Amygdala (tissue), 56 donors: ENCODE measurements at places on chromosomes 1 and 21.

GRCh38 chr1:116177861-116178260, 66.7 kb downstream of the MAB21L3 start:
- DNase-seq, result no peak

- DNase-seq, result no peak
Observed at GRCh38 chr1:46747683-46748288, 28.9 kb upstream of the EFCAB14 start.

DNA sequence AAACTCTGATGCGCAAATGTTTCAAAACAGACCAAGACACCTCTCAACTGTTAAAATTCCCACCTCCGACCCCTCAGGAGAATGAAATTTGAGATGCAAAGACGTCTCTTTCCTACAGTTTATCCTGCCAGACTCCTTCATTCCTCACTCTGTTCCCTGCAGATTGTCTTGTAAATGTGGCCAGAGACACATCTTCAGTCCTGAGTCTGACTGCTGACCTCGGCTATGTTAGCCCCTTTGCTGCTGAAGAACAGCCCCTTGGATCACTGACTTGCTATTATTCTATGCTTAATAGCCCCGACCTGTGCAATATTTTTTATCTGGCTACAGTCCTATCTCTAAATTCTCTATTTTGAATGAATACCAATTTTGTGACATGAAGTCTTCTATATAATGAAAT, 16.6 kb upstream of the ESRRG start:
- no peak for DNase-seq

DNA sequence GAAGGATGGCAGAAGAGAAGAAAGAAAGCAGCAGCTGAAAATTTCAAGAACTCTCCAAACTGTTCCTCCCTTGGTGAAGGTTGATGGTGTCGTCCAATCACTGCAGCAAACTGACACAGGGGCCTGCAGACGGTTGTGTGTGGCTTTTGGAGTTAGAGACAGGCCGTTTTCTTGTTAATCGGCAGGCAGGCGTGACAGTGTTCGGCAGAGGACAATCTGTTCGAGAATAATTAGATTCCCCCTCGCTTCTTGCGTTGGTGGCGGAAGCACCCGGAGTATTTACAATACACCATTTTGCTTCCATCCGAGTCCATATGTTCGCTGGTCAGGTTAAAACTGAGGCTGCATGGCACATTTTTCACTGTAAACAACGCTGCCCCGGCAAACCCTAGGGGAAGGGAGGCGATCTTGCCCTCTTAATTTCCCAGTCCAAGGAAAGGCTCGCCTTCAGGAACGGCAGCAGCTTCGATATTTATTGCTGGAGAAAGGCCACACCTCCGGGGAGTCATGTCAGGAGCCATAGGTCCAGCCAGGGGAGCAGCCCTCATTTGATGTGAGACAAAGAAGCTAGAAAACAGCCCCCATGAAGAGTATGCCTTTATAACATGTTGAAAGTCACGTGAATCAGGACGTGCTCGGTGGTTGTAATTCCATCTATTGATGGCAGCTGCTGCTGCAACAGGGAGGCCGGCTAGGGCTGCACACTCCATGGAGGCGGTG, 360.1 kb downstream of the SMYD3 start:
- no peak for DNase-seq

DNA sequence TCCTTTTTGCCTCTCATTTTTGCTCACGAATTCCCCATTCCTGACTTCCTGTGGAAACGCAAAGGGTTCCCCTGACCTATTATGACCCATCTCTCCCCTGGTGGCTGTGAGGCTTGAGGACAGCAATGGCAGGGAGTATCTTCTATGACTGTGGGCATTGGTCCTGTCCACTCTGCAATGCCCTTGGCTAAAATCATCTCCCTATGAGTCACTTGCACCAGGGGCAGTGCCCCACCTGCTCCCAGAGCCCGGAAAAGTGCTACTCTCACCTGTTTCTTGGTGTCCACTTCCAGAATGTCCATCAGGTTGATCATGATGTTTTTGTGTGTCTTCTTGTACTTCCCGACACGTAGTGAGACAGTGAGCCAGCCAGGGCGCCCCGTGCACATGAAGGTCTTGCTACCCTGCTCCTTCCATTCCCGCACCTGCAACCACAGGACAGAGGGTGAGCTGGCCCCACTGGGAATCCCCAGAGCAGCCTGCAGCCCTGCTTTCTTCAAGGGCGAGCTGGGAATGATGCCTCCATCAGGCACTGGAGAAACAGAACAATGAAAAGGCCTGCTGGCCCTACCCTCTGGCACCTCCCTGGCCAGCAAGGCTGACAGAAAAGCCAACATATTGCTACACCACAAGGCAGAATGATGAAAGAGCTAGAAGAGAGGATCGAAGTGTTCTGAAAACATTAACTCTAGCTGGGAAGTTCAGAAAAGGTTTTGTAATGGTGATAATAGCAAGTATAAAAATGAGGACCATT, 3.5 kb downstream of the DHCR24 start:
- no peak for DNase-seq

DNA sequence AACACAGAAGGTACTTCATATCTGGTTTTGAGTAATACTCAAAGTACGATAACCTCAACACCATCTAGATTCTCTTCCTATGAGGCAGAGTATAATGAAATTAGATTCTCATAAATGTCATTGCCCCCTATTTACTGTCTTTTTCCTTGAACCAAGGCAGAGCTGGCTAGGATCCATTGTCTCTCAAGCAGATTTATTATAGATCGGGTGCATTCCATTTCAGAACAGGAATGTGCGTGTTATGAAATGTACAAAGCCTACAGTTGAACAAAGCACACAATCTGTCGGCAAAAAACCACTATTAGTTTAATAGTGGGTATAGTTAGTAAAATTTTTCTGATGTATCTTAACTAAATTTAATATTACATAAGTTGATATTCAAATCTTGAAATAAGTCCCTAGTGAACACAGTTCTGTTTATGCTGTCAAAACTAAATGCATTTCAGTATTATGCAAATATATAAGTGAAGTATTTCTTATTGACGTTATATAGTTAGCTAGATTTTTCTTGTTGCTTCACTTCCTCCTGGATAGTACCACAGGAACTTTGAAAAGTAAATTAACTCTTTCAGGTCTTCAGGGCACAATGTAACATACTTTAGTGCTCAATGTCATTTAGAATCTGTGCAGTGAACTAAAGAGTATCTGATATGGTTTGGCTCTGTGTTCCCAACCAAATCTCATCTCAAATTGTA, 92.1 kb downstream of the DDAH1 start:
- no peak for DNase-seq

DNA sequence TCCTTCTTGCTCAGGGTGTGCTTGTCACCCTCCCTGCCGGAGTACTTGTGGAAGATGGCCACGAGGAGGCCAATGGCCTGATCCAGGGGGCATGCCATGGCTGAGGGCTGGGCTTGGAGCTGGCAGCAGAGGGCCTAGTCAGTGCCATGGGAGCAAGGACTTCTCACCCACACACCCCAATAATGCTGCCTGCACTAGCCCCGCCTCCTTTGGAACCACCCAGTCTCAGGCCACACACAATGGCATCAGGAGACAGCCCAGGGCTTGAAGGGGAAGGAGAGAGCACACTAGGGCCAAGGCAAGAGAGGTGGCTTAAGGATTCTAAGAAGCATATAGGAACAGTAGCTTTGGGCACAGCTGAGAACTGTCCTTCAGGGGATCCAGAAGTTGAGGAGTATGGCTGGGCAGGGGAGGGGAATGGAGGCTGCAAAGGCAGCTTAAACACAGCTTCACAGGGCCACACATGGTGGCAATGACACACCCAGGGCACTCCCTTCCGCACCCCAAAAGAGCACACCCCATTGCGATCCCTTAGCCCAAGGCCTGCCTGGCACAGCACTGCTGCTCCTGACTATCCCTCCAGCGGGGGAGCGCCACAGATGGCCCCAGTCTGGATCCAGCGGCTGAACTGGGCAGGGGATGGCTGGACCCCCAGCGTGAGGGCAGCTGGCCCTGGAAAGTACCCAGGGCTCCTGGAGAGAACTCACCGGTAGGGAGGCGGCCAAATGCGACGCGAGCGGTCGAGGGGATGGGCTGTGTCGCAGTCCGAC, at the start of gene S100A6:
S100A6 (minus strand) TSS at position 750 of the 770 bp plus-strand sequence; CDS start at position 98, 652 bp downstream.
- DNase-seq, result no peak

GRCh38 chr1:232795497-232796053, 9.6 kb upstream of the MAP10 start:
- no peak for DNase-seq

DNA sequence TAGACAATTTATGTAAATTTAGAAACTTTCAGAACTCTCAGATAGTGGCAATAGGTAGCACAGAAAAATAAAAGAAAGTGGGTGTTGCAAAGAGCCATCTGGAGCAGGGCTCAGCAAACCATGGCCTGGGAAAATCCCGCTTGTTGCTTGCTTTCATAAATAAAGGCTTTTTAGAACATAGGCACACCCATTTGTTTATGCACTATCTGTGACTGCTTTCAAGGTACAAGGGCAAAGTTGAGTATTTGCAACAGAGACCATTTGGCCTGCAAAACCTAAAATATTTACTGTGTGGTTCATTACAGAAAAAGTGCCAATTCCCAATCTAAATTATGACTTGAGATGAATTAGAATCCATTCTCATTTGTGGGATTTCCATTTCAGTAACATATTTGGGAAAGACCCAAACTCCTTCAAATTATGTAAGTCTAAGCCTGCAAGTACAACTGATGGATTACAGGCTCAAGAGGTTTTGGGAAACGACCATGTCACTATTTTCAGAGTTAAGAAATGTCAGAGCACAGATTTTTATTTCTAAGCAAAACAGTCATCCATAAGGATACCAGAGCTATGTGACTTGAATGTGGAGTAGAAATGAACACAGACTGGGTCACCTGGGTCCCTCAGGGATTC, 43.5 kb upstream of the DPT start:
- DNase-seq, result no peak

GRCh38 chr1:244301595-244302130, 150.0 kb downstream of the ADSS2 start:
- DNase-seq, result no peak

- DNase-seq, result no peak
Observed at GRCh38 chr1:231630558-231631205, 4.1 kb downstream of the DISC1 start.

GRCh38 chr1:151238467-151238739, 16.1 kb upstream of the PSMD4 start:
- DNase-seq, result no peak

DNA sequence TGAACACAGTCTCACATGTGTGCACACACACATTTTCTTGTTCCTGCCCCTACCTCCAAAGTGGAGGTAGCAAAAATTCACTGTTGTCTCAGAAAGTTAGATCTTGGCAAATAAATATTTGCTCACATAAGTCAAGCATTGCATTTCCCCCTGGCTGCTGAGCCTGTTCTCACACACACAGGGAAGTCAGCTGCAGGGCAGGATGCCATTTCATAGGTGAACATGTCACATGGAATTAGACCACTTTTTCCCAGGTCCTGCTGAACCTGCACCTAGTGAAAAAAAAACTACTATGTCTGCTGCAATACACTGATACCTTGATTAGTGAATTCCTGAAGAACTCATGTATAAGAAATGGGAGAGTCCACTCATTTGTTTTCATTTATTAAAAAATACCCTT, 5.3 kb upstream of the CD55 start:
- no peak for DNase-seq
